ENCODE measurements at places on chromosomes 5 and 9.
A peak's percentile ranks its signal among the peaks of the same experiment; 100 is the strongest.

DNA sequence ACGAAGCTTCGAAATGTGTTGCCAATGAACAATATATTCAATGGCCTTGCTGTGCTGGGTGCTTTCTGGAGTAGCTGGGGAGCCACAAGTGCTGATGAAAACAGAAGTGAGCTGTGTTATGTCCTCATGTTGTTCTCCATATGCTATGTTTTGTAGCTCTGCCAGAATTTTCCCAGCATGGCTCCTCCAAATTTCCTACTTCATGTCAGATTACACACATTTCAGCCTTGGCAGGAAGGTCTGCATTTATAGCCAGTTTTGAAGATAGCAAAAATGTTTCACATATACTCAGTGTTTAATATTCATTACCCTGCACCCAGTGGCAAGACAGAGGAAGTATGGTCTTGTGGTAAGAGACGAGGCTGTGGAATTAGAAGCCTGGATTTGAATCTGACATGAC is 22.6 kb upstream of the NMUR2 start:
- DNase-seq, result no peak

- DNase-seq, result peak; percentile 6
These were observed 15.4 kb downstream of the IL9 start for GRCh38 chr5:135880278-135880677.

- no peak for DNase-seq
These were observed 111.6 kb downstream of the WNK2 start for GRCh38 chr9:93295456-93296076.

DNA sequence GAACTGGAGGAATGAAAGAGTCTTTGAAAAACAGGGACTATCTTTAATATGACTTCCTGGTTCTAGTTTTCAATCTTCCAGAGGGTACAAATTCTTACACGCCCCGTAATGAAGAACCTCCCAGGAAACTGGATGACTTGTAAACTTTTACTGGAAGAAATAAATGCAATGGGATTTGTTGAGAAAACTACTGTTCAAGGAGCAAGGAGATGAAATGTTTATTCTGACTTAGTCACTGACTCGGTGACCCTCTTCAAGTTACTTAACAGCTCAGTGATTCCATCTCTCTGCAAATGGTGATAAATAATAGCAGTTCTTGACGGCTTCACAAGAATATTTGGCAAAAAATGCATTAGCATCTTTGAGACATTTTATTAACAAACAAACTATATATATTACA is 858.6 kb downstream of the PTPRD start:
- no peak for DNase-seq

DNA sequence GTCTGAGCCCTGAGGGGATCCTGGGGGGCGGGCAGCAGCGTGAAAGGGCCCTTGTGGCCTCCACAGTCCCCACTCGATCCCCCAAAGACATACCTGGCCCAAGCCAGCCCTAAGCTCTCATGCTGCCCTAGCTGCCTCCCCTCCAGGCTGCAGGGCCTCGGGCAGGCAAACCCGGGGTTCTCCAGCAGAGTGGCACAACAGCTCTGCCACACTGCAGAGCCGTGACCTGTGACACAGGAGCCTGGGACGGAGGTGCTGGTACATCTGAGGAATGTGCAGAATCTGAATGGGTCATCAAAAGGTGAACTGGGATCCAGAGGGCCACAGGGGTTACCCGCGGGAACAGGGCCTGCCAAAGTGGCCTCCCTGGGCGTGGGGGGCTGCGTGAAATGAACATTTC is 163.2 kb downstream of the DAB2IP start:
- DNase-seq, result no peak

GRCh38 chr9:114303977-114304376 is 18.9 kb upstream of the ORM1 start:
- DNase-seq, result no peak

GRCh38 chr5:81046041-81046440 is 85.9 kb downstream of the RASGRF2 start:
- DNase-seq, result no peak

- no peak for DNase-seq
These were observed 233.1 kb downstream of the RFK start for GRCh38 chr9:76161106-76161505.

DNA sequence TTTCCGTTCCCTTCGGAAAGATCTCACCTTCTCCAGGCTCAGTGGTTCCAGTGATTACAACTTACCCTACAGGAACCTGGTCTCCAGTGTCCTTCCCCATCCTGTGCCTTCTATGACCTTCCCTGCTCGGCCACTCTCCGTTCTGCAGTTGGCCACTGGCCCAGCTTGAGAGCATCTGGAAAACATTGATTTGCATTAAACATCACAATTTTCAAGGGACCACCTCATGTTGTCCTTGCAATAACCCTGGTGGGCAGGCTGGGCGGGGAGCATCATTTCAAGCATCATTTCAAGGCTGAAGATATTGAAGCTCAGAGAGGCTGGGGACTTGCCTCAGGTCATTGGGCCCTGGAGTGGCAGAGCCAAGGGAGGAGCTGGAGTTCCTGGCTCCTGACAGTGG is 177.4 kb downstream of the SEC61B start:
- no peak for DNase-seq

DNA sequence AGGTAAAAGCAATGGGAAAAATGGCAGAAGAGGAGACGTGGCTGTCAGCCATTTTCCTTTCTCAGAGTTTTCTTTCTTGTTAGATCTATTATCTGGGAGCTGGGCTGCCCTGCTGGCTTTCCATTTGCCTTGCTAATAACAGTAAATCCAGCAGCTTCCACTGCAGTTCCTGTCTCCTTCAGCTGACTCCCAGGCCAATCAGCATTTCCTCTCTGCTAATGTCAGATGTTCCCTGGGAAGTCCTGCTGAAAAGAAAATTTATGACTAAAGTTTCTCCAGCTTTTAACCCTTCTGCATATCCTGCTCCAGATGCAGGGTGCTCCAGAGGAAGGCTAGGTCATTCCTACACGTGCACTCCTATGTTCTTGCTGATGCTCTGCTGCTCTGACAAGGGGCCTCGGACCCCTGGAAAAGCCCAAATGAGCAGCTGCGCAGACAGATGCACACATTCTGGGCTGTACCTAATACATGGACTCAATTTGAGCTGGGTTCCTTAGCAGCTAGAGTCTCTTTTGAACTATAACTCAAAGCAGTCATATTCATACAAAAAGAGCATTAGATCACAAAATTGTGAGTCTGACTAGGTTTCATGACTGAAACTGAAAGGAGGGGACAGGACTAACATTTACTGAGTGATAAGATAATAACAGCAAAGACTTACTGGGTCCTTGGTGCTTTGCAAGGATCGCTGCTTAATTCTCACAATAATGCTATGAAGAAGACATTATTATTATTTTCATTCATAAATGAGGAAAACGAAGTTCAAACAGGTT is 182.2 kb downstream of the MAPKAP1 start:
- DNase-seq, result no peak

DNA sequence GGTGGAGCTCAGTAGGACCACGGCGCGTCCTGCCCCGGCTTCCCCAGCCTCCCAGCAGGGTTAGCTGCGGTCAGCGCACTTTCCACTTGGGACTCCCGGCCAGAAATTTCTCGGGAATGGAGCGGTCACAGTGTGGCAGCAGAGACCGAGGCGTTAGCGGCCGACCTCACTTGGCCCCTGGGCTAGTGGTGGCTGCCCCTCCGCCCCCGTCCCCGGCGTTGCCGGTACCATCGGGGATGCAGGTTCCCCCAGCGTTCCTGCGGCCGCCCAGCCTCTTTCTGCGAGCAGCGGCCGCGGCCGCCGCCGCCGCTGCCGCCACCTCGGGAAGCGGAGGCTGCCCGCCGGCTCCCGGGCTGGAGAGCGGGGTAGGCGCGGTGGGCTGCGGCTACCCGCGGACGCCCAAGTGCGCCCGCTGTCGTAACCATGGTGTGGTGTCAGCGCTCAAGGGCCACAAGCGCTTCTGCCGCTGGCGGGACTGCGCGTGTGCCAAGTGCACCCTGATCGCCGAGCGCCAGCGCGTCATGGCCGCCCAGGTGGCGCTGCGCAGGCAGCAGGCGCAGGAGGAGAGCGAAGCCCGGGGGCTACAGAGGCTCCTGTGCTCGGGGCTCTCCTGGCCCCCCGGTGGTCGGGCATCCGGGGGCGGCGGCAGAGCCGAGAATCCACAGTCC is 460 bp downstream of the DMRTA1 start:
- no peak for DNase-seq

DNA sequence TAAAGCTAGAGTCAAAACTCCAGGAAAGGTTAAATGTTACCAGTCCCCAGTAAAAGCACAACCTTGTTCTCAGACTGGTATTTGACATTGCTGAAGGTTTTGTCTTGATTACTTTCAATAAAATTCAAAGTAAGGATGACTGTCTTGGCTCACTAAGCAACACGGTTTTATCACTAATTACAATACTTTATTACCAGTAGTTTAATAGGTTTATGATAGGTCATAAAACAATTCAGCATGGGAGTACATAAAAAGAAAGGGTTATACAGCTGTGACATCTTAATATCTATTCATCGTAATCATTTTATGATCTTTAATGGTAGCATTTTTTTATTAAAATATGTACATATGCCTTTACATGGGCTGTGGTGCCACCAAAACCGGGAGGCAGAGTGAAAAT is 370.7 kb upstream of the IRX2 start:
- DNase-seq, result no peak

GRCh38 chr5:139711067-139711905 is 63.1 kb downstream of the CXXC5 start:
- DNase-seq, result peak; percentile 70

DNA sequence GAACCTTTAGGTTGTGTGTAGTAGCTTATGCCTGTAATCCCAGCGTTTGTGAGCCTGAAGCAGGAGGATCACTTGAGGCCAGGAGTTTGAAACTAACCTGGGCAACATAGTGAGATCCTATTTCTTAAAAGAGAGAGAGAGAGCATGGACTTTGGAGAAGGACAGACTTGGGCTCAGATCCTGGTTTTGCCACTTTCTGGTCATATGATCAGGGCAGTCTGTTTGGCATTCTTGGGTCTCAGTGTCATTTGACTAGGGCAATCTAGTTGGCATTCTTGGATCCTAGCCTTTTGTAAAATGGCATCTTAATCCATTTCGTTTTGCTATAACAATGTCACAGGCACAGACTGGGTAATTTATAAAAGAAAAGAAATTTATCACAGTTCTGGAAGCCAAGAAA is 28.4 kb downstream of the RCL1 start:
- DNase-seq, result no peak

DNA sequence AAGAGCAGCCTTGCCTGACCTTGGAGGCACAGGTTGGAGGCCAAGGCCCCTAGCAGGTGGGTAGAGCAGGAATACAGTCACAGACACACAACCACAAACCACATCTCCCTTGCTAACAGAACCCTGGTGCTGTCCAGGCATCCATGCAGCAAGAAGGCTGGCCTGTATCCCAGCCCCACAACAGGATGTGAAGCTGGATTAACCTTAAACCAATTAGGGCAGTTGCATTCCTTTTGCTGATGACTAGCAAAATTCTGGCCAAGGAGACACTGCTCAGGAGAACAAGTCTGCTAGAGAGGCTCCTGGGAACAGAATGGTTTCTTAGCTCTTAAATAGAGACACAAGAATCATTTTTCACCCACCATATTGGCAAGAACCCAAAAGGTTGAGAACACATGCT is 97.8 kb downstream of the C5orf15 start:
- no peak for DNase-seq

GRCh38 chr9:89702401-89702800 is 97.6 kb downstream of the GADD45G start:
- no peak for DNase-seq

GRCh38 chr5:163624431-163624830 is 119.0 kb downstream of the MAT2B start:
- no peak for DNase-seq

- DNase-seq, result no peak
These were observed 313.9 kb downstream of the TLE1 start for GRCh38 chr9:81375187-81376100.

DNA sequence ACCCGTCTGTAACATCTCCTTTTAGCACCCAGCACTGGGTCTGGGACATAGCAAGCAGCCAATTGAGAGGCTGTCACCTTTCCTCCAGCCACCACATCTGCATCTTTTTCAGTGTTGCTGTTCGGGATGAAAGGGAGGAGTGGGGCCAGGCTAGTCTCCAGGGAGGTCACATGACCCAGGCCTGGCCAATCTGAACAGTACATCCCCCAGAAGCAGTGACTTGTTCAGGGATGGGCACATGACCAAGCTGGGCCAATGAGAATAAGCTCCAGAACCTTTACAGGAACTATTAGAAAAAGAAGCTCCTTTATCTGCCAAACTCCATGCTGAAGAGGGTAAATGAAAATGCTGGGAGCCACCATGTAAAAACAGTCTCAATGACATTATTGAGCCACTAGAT is 359.0 kb downstream of the SLIT3 start:
- DNase-seq, result no peak

DNA sequence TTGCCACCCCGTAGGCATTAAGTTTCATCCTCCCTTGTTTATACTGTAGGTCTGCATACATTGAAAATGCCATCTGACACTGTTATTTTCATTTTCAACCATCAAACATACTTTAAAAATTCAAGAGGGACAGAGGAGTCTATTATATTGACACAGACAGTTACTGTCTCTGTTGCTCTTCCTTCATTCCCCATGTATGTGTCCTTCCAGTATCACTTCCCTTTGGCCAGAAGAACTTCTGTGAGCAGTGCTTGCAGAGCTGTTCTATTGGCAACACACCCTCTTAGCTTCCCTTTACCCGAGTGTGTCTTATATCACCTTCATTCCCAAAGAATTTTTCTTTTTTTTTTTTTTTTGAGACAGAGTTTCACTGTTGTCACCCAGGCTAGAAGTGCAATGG is 42.8 kb downstream of the RASGEF1C start:
- DNase-seq, result no peak
